ENCODE measurements at places on chromosomes 4 and X. TPM values are rescaled to one million over a fixed set of nuclear protein-coding genes. Genes with fewer than 3 reads are reported as not detected.
A peak's percentile ranks its signal among the peaks of the same experiment; 100 is the strongest.

DNA sequence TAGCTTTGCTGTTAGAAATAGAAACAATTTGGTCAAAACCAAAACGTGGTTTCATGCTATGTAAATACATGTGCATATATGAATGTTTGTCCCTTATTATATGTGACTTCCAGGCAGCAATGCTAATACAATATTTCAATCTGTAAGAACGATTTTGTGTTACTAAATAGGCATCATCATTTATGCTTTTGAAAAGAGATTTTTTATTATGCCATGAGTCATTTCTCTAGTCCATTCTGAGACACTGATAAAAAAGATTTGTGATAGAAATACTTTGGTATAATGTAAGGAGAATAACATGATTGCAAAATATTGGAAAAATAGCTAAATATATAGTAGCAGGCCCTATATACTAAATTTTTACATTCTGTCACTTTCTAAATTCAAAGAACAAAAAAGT lies 28.9 kb downstream of the SYNPO2 start:
- no peak for DNase-seq
- H3K36me3 ChIP-seq, result no peaks in the 10 kb centered on the region
- H3K27ac ChIP-seq, result no peak overlapping the region
- H3K4me3 ChIP-seq, result no peak overlapping the region

GRCh38 chr4:122823476-122823875 lies 3.2 kb upstream of the FGF2 start:
- peaks cover 16% of the 10 kb centered on the region for H3K27me3 ChIP-seq
- H3K36me3 ChIP-seq, result no peaks in the 10 kb centered on the region
- H3K27ac ChIP-seq, result no peak overlapping the region

GRCh38 chrX:37371578-37371991 lies 22.4 kb downstream of the PRRG1 start:
- H3K4me1 ChIP-seq, result no peaks in the 10 kb centered on the region
- DNase-seq, result no peak
- no peaks in the 10 kb centered on the region for H3K27me3 ChIP-seq
- H3K27ac ChIP-seq, result no peak overlapping the region
- H3K4me3 ChIP-seq, result no peak overlapping the region

DNA sequence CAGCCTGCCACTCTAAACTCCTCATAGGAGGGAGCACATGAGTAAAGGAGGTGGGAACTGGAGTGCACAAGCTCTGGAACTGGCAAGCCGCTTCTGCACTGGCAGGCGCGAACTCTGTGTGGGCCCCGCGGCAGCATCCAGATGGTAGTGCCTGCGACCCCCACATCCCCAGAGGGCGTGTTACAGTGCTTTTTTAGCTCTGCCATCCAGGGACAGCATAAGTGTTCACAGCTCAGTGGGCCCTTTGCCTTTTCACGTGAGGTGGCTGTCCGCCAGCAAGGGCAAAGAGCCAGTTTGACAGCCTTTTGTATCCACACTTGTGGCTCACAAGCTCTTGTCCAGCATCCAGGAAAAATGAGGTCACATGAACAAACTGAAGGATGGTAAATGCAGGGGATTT lies 581.6 kb upstream of the DIAPH2 start:
- no peaks in the 10 kb centered on the region for H3K4me1 ChIP-seq
- no peaks in the 10 kb centered on the region for H3K27me3 ChIP-seq
- H3K27ac ChIP-seq, result no peak overlapping the region
- DNase-seq, result no peak

- no peak for DNase-seq
- no peaks in the 10 kb centered on the region for H3K36me3 ChIP-seq
- H3K4me3 ChIP-seq, result no peak overlapping the region
- H3K4me1 ChIP-seq, result peaks cover 7% of the 10 kb centered on the region
- H3K27ac ChIP-seq, result peak overlapping the region; percentile 57
- no peaks in the 10 kb centered on the region for H3K27me3 ChIP-seq
These were observed 10.4 kb downstream of the MID1IP1 start for GRCh38 chrX:38811515-38812243.

- peak overlapping the region; percentile 39 for H3K27ac ChIP-seq
- peak; percentile 53 for DNase-seq
- peak overlapping the region; percentile 50 for H3K4me3 ChIP-seq
These were observed 522 bp downstream of the FNIP2 start for GRCh38 chr4:158769175-158769921.

DNA sequence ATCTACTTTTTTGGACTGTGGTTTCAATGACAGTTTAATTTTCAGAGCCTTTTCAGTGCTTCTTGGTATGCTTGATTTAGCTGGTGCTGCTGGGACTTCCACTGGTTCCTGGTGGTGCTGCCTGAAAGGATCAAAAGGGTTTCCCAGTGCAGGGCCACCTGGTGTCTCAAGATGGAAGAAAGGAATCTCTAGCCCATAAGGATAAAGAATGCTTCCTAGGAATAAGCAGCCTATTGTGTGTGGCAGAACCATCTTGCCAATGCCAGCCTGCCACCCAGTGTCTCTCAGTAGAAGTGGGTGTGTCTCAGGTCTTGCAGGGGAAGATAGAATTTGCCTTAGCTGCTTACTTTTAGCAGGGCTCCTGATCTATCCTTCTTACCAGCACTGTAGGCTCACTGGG lies 15.0 kb upstream of the RAI2 start:
- no peak overlapping the region for H3K27ac ChIP-seq
- H3K36me3 ChIP-seq, result no peaks in the 10 kb centered on the region
- H3K4me1 ChIP-seq, result no peaks in the 10 kb centered on the region

DNA sequence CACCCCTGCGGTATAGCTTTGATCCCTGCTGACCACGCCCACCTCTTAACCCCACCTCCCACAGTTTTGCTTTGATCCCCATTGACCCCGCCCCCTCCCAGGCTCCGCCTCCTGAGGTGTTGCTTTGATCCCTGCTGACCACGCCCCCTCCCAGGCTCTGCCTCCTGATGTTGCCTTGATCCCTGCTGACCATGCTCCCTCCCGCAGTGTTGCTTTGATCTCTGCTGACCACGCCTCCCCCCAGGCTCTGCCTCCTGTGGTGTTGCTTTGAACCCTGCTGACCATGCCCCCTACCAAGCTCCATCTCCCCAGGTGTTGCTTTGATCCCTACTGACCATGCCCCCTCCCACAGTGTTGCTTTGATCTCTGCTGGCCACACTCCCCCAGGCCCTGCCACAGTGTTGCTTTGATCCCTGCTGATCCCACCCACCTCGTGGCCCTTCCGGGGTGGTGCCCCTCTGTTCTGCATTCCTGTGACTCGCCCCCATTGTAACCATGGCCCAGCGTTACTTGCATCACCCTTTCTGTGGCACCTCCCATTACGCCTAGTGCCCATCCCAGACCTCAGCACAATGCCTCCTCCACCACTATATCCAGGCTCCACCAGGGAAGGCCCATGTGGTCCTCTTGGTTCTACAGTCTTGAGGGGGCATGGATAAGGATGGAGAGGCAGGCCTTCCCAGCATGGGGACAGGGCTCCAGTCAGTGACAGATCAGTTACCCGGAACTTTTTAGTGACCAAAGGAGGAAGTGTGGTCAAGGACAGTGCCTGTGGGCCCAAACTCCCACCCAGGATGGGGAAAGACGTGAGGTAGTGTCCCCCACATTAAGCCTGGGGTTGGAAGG lies 70.8 kb downstream of the ADRA2C start:
- no peaks in the 10 kb centered on the region for H3K36me3 ChIP-seq
- H3K4me3 ChIP-seq, result no peak overlapping the region
- no peaks in the 10 kb centered on the region for H3K4me1 ChIP-seq
- H3K27me3 ChIP-seq, result peaks cover 8% of the 10 kb centered on the region
- H3K27ac ChIP-seq, result no peak overlapping the region

- no peaks in the 10 kb centered on the region for H3K4me1 ChIP-seq
- DNase-seq, result no peak
- no peak overlapping the region for H3K4me3 ChIP-seq
- H3K27me3 ChIP-seq, result no peaks in the 10 kb centered on the region
- no peaks in the 10 kb centered on the region for H3K36me3 ChIP-seq
These were observed 119.9 kb upstream of the AGA start for GRCh38 chr4:177562163-177562562.

GRCh38 chr4:146183209-146183608 lies 7.7 kb downstream of the LSM6 start:
- H3K4me3 ChIP-seq, result no peak overlapping the region
- no peak for DNase-seq
- H3K4me1 ChIP-seq, result peaks cover 1% of the 10 kb centered on the region
- peaks cover 48% of the 10 kb centered on the region for H3K36me3 ChIP-seq

DNA sequence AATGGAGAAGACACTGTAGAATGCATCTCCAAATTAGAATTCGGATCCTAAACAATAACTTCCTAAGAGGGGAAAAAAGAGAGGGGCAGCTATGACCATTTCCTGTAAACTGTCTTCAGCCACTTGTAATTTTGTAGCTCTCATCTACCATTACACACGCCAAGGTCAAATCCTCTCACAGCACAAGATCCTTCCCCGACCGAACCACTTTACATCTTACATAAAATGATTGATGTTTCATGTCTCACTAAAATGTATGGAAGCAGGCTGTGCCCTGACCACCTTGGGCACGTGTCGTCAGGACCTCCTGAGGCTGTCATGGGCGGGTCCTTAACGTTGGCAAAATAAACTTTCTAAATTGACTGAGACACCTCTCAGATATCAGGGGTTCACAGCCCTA lies 24.1 kb upstream of the PBDC1 start:
- peak; percentile 33 for DNase-seq
- H3K4me3 ChIP-seq, result peak overlapping the region; percentile 24
- H3K36me3 ChIP-seq, result no peaks in the 10 kb centered on the region
- H3K4me1 ChIP-seq, result peaks cover 12% of the 10 kb centered on the region

- H3K4me1 ChIP-seq, result no peaks in the 10 kb centered on the region
- no peak for DNase-seq
- H3K4me3 ChIP-seq, result no peak overlapping the region
- H3K36me3 ChIP-seq, result no peaks in the 10 kb centered on the region
These were observed 151.8 kb downstream of the SLC7A11 start for GRCh38 chr4:138090150-138090917.

DNA sequence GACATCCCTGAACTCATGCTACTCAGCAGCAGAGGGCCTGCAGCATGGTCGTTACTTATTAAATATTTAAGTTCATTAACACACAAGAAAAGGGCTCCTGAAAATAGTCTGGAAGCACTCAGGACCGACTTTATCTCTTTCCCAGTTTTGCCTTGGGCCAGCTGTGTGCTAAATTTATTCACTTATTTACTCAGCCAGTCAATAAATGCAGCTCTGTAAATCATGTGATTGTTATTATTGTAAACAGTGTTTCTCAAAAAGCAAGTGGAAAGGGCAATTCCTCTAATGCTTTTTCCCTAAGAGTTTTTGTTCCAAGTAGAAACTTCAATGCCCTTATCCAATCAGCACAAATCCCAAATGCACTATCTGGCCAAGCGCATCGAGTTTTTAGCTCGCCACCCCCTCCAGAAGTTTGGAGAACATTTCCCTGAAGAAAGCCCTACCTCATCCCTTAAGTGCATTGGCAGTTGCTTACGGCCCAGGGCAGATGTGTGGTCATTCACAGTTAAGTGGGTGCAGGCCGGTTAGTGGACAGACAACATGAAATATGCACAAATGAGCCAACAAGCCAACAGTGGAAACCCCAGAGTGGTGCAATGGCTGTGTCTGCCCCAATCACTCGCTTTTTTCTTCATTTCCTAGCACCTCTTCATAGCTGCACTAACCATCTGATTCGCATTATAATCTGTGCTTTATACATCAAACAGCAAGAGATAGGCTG lies 125.8 kb downstream of the SMIM20 start:
- no peak for DNase-seq
- H3K4me3 ChIP-seq, result no peak overlapping the region
- no peaks in the 10 kb centered on the region for H3K4me1 ChIP-seq
- H3K36me3 ChIP-seq, result no peaks in the 10 kb centered on the region

DNA sequence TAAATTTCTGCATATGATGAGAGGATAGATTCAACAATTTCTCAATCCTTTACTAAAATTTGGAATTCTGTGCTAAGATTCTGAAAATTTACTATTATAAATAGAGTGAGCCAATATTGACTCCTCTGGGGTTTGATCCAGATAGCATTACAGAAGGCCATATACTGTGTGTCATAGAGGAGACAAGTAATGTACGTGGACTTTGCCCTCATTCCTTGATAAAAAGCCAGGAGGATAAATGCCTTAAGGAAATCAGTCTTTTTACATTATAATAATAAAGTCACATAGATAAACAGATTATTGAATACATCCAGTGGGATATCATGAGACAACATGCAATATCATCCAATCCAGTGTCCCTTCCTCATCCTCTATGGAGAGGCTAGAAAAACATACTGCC lies 188.0 kb upstream of the HDX start:
- H3K36me3 ChIP-seq, result no peaks in the 10 kb centered on the region
- DNase-seq, result no peak
- no peaks in the 10 kb centered on the region for H3K4me1 ChIP-seq
- H3K27ac ChIP-seq, result no peak overlapping the region
- no peaks in the 10 kb centered on the region for H3K27me3 ChIP-seq

- no peaks in the 10 kb centered on the region for H3K4me1 ChIP-seq
- H3K27ac ChIP-seq, result no peak overlapping the region
- no peaks in the 10 kb centered on the region for H3K36me3 ChIP-seq
- no peak for DNase-seq
- no peak overlapping the region for H3K4me3 ChIP-seq
These were observed 455.0 kb downstream of the STIM2 start for GRCh38 chr4:27315625-27316024.

GRCh38 chrX:111811831-111812230 lies 64.2 kb upstream of the TRPC5OS start:
- no peak overlapping the region for H3K27ac ChIP-seq
- H3K4me3 ChIP-seq, result no peak overlapping the region
- H3K27me3 ChIP-seq, result no peaks in the 10 kb centered on the region
- H3K4me1 ChIP-seq, result no peaks in the 10 kb centered on the region

DNA sequence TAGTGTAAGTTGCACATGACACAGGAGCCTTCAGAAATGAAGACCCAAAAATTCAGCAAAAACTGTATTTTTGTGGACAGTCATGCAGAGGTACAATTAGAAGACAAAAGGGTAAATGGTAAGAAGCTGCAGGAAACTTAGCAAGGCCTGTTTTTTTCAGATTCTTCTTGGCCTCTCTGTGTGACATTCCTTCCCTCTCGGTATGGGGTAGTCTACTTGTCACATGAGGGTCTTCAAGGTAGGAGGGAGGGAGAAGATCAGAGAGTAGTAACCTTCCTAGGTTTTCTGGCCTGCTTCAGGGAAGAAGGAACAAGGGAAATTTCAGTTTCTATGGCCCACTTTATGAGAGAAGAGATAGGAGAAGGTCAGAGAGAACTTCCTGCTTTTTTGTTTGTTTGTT lies 230.4 kb upstream of the PPP1R2C start:
- H3K27ac ChIP-seq, result no peak overlapping the region
- no peaks in the 10 kb centered on the region for H3K36me3 ChIP-seq
- H3K4me3 ChIP-seq, result no peak overlapping the region
- H3K4me1 ChIP-seq, result no peaks in the 10 kb centered on the region

GRCh38 chr4:159698336-159698735 lies 595.5 kb downstream of the RAPGEF2 start:
- no peaks in the 10 kb centered on the region for H3K36me3 ChIP-seq
- no peak for DNase-seq
- no peaks in the 10 kb centered on the region for H3K4me1 ChIP-seq
- no peaks in the 10 kb centered on the region for H3K27me3 ChIP-seq
- H3K27ac ChIP-seq, result no peak overlapping the region
- H3K4me3 ChIP-seq, result no peak overlapping the region

Gene XAGE2
- not detected for total RNA-seq

Gene GAGE12F
- not detected for total RNA-seq

Gene RPA4
- 1.5 TPM for total RNA-seq

Gene CXorf38
- 46.1 TPM for total RNA-seq

Gene CSAG2
- not detected for total RNA-seq

Gene TEX11
- total RNA-seq, result not detected

Gene CXCL8
- 59.5 TPM for total RNA-seq

Gene ZNF280C
- 6.0 TPM for total RNA-seq

Gene NDNF
- not detected for total RNA-seq

Gene NAA11
- total RNA-seq, result not detected

All from natural killer cell (primary cell).